ENCODE measurements at places on chromosomes 6 and 20.

GRCh38 chr6:139308286-139308916 lies 16.6 kb upstream of the TXLNB start:
- no peak for DNase-seq
- peaks cover 10% of the 10 kb centered on the region for H3K27me3 ChIP-seq
- H3K36me3 ChIP-seq = no peaks in the 10 kb centered on the region
- H3K4me1 ChIP-seq = no peaks in the 10 kb centered on the region
- H3K27ac ChIP-seq = no peak overlapping the region

GRCh38 chr20:3380228-3381070 lies 27.0 kb downstream of the DNAAF9 start:
- no peaks in the 10 kb centered on the region for H3K27me3 ChIP-seq
- no peak overlapping the region for H3K27ac ChIP-seq
- peaks cover 46% of the 10 kb centered on the region for H3K36me3 ChIP-seq
- no peaks in the 10 kb centered on the region for H3K4me1 ChIP-seq
- DNase-seq = no peak

- peaks cover 2% of the 10 kb centered on the region for H3K4me1 ChIP-seq
- H3K4me3 ChIP-seq = no peak overlapping the region
- H3K27me3 ChIP-seq = peaks cover 3% of the 10 kb centered on the region
- no peak for DNase-seq
These were observed 92.9 kb upstream of the ENPP5 start for GRCh38 chr6:46263707-46264086.

DNA sequence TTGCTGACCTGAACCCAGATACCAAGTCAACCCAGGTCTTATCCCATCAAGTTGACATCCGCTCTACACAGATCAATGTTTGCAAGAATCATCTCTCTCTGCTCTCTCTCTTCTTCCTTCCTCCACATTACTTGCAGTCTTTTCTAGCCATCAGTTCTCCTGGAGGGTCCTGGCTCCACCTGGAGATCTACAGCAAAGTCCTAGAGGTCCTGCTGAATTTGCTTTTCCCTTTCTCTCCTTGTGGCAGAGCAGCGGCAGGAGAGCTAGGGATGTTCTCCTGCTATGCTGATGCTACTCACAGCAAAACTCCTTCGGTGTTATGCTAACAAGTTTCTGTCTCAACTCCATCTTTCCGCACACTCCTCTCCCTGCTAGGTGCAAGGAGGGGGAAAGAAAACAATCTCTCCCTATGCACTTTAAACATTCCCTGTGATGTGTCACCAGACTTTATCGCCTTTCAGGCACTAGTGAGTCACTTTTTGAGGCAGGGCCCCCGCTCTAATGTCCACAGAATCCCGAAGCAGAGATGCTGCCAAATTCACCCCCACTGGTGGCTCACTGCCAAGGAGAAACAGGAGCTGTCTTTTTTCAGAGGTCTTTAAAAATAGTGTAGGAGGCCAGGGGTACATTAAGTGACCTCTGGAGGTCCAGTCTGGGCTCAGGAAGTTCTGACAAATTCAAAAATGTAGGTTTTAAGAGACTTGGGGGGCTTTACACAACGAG lies 62.6 kb downstream of the FAM50B start:
- no peaks in the 10 kb centered on the region for H3K36me3 ChIP-seq
- no peak overlapping the region for H3K4me3 ChIP-seq
- peak; percentile 88 for DNase-seq
- H3K27ac ChIP-seq = peak overlapping the region; percentile 98
- peaks cover 38% of the 10 kb centered on the region for H3K4me1 ChIP-seq

DNA sequence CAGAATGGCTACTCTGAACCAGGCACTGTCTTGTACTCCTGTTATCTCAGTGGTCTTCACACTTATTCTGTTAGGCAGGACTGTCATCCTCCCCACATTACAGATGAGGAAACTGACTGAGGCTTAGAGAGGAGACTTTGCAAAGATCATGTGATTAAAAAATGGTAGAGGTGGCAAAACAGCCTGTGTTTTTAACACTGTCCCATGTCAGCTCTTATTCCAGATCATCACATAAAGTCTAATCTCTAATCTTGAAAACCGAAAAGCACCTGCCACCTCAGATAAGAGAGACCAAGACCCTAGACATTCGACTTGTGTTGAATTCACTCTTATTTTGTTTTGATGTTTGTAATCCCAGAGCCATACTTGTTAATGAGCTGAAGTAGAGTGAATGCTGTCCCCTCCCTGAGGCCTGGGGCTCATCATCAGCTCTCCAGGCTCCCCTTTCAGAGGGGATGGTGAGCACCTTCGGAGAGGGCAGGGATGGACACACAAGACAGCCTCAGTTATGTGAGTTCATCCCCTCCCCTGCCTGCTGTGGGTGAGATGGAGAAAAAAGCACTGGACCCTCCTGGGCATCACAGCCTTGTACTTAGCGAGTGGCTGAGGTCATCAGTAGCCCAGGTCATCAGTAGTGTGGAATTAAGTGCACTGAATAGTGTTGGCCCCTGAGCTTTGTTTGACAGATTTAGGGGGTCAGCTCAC lies 30.6 kb downstream of the MTHFD1L start:
- H3K4me3 ChIP-seq = no peak overlapping the region
- H3K27me3 ChIP-seq = no peaks in the 10 kb centered on the region
- no peak for DNase-seq
- H3K36me3 ChIP-seq = peaks cover 73% of the 10 kb centered on the region

DNA sequence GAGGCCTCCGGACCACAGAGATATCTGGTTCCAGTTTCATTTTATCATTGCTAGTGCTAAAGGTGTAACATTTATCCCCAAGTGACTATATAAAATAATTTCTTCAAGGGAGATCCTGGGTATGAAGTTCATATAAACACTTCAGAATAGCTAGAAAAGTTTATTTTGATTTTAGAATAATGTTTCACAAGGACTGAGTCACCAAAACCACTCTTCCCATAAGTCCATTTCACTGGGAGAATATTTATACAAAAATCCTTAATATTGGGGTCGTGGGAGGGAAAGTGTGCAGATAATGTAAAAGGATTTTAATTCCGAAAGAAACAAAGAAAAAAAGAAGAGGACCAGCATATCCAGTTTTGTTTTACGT lies 128.1 kb downstream of the ISM1 start:
- no peak for DNase-seq
- no peaks in the 10 kb centered on the region for H3K36me3 ChIP-seq
- H3K27ac ChIP-seq = no peak overlapping the region
- H3K4me1 ChIP-seq = no peaks in the 10 kb centered on the region
- no peak overlapping the region for H3K4me3 ChIP-seq

- DNase-seq = no peak
- H3K4me3 ChIP-seq = peak overlapping the region; percentile 26
- H3K4me1 ChIP-seq = no peaks in the 10 kb centered on the region
- H3K27me3 ChIP-seq = peaks cover 36% of the 10 kb centered on the region
These were observed 1.1 kb upstream of the TMEM74B start for GRCh38 chr20:1185790-1186334.

- peaks cover 36% of the 10 kb centered on the region for H3K36me3 ChIP-seq
- peaks cover 37% of the 10 kb centered on the region for H3K4me1 ChIP-seq
- H3K27ac ChIP-seq = peak overlapping the region; percentile 90
- DNase-seq = no peak
These were observed 3.2 kb downstream of the EDN1 start for GRCh38 chr6:12293235-12293930.

- no peaks in the 10 kb centered on the region for H3K4me1 ChIP-seq
- DNase-seq = no peak
- no peak overlapping the region for H3K4me3 ChIP-seq
- no peak overlapping the region for H3K27ac ChIP-seq
These were observed 44.7 kb downstream of the SLC35F1 start for GRCh38 chr6:117951783-117952182.

DNA sequence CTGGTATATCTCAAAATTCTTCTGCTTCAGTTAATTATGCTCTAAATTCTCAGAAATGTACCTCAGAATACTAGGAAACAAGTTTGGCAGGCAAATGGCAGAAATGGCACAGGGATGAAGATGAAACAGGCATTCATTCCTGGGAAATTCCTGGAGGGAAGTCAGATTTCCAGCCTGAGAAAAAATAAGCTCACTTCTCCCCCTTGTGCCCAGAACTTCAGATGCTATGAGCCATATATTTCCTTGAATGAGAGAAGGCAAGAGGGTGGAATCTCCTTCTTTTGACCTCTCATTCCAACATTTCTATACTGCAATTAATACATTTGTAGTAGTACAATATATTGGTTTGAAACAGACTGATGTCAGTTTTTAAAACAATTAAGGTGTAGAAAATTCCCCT lies 22.8 kb downstream of the RGS17 start:
- DNase-seq = no peak
- no peaks in the 10 kb centered on the region for H3K4me1 ChIP-seq
- no peak overlapping the region for H3K27ac ChIP-seq
- no peaks in the 10 kb centered on the region for H3K27me3 ChIP-seq
- H3K4me3 ChIP-seq = no peak overlapping the region

DNA sequence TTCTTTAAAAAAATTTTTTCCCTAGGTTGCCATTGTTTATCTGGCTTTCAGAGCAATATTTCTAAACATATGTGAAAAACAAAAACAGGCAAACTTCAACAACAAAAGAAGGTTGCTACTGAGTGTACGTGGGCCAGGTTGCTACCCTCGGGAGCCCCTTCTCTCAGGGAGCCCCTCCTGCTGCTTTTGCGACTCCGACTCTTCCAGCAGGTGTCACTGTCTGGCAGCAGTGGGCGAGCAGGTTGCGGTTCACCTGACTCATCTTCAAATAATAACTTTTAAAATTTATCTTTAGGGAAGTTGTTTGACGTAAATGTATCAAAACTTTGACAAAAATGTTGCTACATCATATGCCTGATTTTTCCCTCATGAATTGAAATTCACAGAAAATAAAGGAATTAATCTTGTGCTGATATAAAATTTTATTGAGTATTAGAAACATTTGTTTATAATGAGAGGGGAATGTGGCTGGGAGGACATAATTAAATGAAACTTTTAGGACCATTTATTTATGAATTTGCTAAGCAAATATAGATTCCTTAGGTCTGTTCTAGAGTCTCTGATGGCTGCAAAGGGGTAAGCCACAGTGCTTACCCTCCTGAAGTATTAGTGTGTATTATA lies 138.8 kb downstream of the HIVEP1 start:
- no peak for DNase-seq
- H3K4me3 ChIP-seq = no peak overlapping the region
- H3K27me3 ChIP-seq = no peaks in the 10 kb centered on the region
- no peak overlapping the region for H3K27ac ChIP-seq
- H3K36me3 ChIP-seq = peaks cover 11% of the 10 kb centered on the region

GRCh38 chr6:166494757-166495486 lies 91.6 kb downstream of the RAMACL start:
- DNase-seq = no peak
- no peak overlapping the region for H3K4me3 ChIP-seq
- H3K4me1 ChIP-seq = no peaks in the 10 kb centered on the region
- H3K36me3 ChIP-seq = peaks cover 10% of the 10 kb centered on the region

DNA sequence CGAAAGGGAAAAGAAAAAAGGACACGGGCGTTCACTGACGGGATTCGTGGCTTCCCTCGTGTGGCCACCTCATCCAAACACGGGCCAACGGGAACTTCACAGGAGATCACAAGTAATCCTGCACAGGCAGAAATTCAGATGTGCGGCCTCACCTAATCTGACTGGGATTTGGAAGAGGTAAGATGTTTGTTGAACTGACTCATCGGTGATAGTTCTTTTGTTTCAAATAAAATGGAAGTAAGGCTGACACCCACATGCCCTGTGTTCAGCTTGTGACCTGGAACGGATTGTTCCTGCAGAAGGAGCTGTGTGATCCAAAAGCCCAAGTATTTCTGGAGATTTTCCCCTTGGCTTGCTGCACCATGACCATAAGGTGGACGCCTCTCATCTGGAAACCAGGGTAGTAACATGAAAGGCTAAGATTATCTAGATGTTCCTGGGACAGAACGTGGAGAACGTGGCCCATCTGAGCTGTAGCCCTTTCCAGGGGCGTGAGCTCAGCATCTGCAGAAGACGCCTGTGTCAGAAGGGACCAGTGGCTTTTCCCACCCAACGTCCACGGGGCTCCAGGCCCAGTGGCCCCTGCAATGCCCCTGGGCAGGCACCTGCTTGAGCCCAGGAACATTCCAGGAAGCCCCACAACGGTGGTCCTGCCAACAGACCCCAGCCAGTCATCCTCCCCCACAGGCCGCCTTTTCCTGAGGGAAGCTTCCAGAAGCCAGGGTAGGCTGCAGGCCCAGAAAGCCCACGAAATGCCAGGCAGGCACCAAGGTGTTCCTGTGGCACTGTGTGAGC lies 39.7 kb downstream of the DLL1 start:
- peak overlapping the region; percentile 5 for H3K27ac ChIP-seq
- peaks cover 7% of the 10 kb centered on the region for H3K4me1 ChIP-seq
- peak; percentile 19 for DNase-seq
- H3K27me3 ChIP-seq = no peaks in the 10 kb centered on the region
- H3K36me3 ChIP-seq = no peaks in the 10 kb centered on the region
- no peak overlapping the region for H3K4me3 ChIP-seq

GRCh38 chr6:5338177-5338960 lies 77.1 kb downstream of the FARS2 start:
- H3K4me3 ChIP-seq = no peak overlapping the region
- no peaks in the 10 kb centered on the region for H3K27me3 ChIP-seq
- no peaks in the 10 kb centered on the region for H3K36me3 ChIP-seq
- no peak overlapping the region for H3K27ac ChIP-seq
- no peak for DNase-seq

GRCh38 chr6:3280091-3280490 lies 21.3 kb downstream of the PSMG4 start:
- H3K4me1 ChIP-seq = peaks cover 12% of the 10 kb centered on the region
- no peak for DNase-seq
- H3K27me3 ChIP-seq = no peaks in the 10 kb centered on the region
- no peak overlapping the region for H3K27ac ChIP-seq
- H3K36me3 ChIP-seq = no peaks in the 10 kb centered on the region

DNA sequence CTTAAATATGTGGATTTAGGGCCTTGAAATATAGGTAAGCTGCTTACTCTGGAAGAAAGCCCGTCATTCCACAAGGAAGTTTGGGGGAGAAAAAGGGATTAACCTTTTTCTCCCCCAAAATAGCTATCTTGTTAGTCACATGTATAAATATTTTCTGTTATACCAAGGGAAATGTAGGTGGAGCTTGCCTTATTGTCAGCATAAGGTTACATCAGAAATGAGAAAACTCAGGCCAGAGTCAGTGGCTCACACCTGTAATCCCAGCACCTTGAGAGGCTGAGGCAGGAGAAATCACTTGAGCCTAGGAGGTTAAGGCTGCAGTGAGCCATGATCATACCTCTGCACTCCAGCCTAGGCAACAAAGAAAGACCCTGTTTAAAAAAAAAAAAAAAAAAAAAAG lies 129.9 kb downstream of the LRFN2 start:
- H3K27me3 ChIP-seq = no peaks in the 10 kb centered on the region
- H3K4me3 ChIP-seq = no peak overlapping the region
- H3K36me3 ChIP-seq = no peaks in the 10 kb centered on the region
- no peak overlapping the region for H3K27ac ChIP-seq
- no peak for DNase-seq

- no peak for DNase-seq
- H3K4me1 ChIP-seq = no peaks in the 10 kb centered on the region
- no peaks in the 10 kb centered on the region for H3K36me3 ChIP-seq
- no peak overlapping the region for H3K27ac ChIP-seq
- H3K27me3 ChIP-seq = no peaks in the 10 kb centered on the region
- no peak overlapping the region for H3K4me3 ChIP-seq
These were observed 90.4 kb downstream of the FNDC1 start for GRCh38 chr6:159259441-159260125.

GRCh38 chr20:62134735-62135231 lies 8.4 kb downstream of the PSMA7 start:
- DNase-seq = no peak
- H3K36me3 ChIP-seq = peaks cover 97% of the 10 kb centered on the region
- no peak overlapping the region for H3K4me3 ChIP-seq
- no peaks in the 10 kb centered on the region for H3K27me3 ChIP-seq
- H3K4me1 ChIP-seq = no peaks in the 10 kb centered on the region
- H3K27ac ChIP-seq = no peak overlapping the region
